ENCODE measurements at places on chromosomes 6 and 20. TPM values are rescaled to one million over a fixed set of nuclear protein-coding genes. Genes with fewer than 3 reads are reported as not detected.

The KIFC1 gene
- 12.2 TPM for total RNA-seq

The WFDC12 gene
- not detected for total RNA-seq

The TCF21 gene
- 0.31 TPM for total RNA-seq

The ENPP4 gene
- total RNA-seq: 44.0 TPM

The BTNL2 gene
- not detected for total RNA-seq

The OVOL2 gene
- total RNA-seq: 1.0 TPM

The MUC21 gene
- total RNA-seq: 6.9 TPM

The NMBR gene
- total RNA-seq: not detected

The ENPP5 gene
- total RNA-seq: 9.6 TPM

The RAB44 gene
- total RNA-seq: 0.62 TPM

The RNF8 gene
- 20.7 TPM for total RNA-seq

The HAO1 gene
- not detected for total RNA-seq

The UBD gene
- total RNA-seq: not detected

Data from tongue (tissue), 3 donors.